Diencephalon (tissue), 1 donor: ENCODE measurements at places on chromosomes 11 and 22. TPM values are rescaled to one million over a fixed set of nuclear protein-coding genes. Genes with fewer than 3 reads are reported as not detected.

Gene GLB1L3
- total RNA-seq, result 1.8 TPM

Gene ARHGAP8
- total RNA-seq, result 1.4 TPM

Gene ANO3
- 6.2 TPM for total RNA-seq

Gene MFRP
- total RNA-seq, result 0.23 TPM

Gene LIPT2
- total RNA-seq, result 5.1 TPM

Gene NXF1
- total RNA-seq, result 15.9 TPM

Gene ELFN2
- total RNA-seq, result 16.8 TPM

Gene ISX
- not detected for total RNA-seq

Gene SCO2
- 0.92 TPM for total RNA-seq

Gene PAX6
- total RNA-seq, result 14.8 TPM

Gene UPB1
- total RNA-seq, result 0.46 TPM

Gene TPST2
- total RNA-seq, result 10.4 TPM

Gene TNNI2
- total RNA-seq, result not detected

Gene OR10G8
- total RNA-seq, result not detected

Gene BARX2
- 0.23 TPM for total RNA-seq

Gene HSPB2
- total RNA-seq, result 0.92 TPM

Gene LUZP2
- 131 TPM for total RNA-seq

Gene PARVA
- total RNA-seq, result 8.3 TPM

Gene MAP4K2
- 17.1 TPM for total RNA-seq

Gene UBXN1
- 53.3 TPM for total RNA-seq
